ENCODE measurements at places on chromosomes 4 and X.

DNA sequence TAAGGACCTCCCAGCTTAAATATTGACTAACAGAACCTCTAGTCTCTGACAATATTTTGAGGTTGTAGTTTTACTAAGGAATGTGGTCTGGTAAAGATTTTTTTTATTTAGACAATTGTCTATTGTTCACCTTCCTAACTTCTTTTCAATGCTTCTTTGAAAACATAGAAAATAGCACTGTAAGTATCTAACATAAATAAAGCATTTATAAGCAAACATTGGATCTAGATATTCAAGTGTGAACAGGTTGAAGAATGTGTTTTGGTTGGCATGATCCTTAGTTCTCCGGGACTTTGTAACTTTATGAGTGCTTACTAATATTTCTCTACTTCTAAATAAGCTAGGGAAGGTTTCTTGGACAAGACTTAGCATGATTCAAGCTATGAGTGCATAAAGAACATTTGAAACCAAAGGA is 285.4 kb upstream of the ARSJ start:
- no peak for ATAC-seq

DNA sequence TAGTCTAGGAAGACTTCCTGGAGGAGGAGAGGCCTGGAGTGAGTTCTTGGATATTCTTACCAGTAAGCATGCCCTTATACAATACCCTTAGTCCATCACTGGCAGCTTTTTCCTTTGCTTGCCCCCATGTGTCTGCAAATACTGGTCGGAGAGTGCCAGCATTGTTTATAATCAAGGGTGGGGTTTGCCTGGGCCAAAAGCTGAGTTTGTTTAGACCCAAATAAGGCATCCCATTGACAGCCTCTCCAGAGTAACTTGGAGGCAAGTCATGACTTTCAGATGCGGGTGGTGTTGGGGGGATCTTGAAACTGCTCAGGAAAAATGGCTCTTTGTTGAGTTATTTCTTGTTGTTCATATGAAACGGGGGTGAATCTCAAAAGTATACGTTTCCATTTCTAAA is 258.4 kb upstream of the TAPT1 start:
- ATAC-seq: no peak

GRCh38 chr4:14562901-14563300 is 439.4 kb upstream of the CPEB2 start:
- no peak for ATAC-seq

- ATAC-seq: no peak
Measured at GRCh38 chr4:67080046-67080557, 465.2 kb downstream of the CENPC start.

DNA sequence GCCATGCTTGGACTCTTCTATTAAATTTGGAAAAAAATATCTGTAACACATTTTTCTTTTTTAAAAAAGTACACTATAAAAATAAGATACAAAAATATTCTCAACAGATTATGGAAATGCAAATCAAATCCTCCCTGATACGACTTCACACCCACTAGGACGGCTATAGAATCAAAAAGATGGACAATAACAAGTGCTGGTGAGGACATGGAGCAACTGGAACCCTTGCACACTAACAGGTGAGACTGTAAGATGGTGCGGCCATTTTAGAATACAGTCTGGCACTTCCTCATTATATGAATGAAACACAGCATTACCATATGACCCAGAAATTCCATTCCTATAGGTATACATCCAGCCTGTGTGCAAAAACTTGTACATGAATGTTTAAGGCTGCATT is 83.6 kb downstream of the GATB start:
- ATAC-seq: no peak

DNA sequence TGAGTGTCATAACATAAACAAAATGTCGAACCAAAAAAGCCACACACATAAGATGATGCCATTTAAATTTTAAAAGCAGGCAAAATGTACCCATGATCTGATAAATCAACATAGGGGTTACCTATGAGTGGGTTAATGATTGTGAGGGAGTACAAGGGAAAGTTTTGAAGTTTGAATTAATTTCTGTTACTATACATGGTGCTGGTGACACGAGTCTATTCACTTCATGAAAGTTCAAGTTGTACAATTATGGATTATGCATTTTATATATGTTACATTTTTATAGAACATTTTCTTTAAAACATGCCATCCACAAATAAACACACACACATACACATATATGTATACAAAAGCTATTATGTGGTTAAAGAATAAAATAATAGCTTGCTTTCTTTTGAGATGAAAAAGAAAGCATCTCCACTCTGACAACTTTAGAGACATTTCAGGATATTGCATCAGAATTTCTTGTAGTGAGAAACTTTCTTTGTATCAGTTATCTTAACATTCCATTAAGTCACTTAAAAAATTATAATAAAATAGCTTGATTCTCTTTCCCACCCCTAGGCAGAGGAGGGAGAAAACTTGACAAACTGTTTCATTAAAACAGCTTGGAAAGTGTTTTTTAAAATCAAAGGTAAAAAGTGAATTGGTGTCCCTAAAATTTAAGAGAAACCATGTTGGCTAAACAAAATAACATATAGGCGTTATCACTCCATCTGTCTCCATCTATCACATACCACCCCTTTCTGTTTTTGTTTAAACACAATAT is 891.8 kb upstream of the NDST4 start:
- no peak for ATAC-seq

Measured in SK-N-SH treated with all-trans-retinoic acid at 6 μM for 48 hours (cell line).